ENCODE measurements at places on chromosomes 4 and X. TPM values are rescaled to one million over a fixed set of nuclear protein-coding genes. Genes with fewer than 3 reads are reported as not detected.
A peak's percentile ranks its signal among the peaks of the same experiment; 100 is the strongest.

LRBA gene
- total RNA-seq = 59.2 TPM

SLC25A14 gene
- 11.5 TPM for total RNA-seq

TRO gene
- 3.2 TPM for total RNA-seq

NEUROG2 gene
- total RNA-seq = not detected

CFAP47 gene
- total RNA-seq = not detected

XAGE1B gene
- not detected for total RNA-seq

RHOXF1 gene
- not detected for total RNA-seq

GRCh38 chr4:53494851-53495250 is 96.4 kb downstream of the LNX1 start:
- DNase-seq = no peak
- no peaks in the 10 kb centered on the region for H3K4me1 ChIP-seq
- H3K27ac ChIP-seq = no peak overlapping the region
- no peaks in the 10 kb centered on the region for H3K36me3 ChIP-seq

- peaks cover 54% of the 10 kb centered on the region for H3K27me3 ChIP-seq
- DNase-seq = no peak
- H3K27ac ChIP-seq = no peak overlapping the region
- H3K36me3 ChIP-seq = no peaks in the 10 kb centered on the region
- peaks cover 19% of the 10 kb centered on the region for H3K4me1 ChIP-seq
- peak overlapping the region; percentile 26 for H3K4me3 ChIP-seq
These were observed 2.2 kb downstream of the FAT4 start for GRCh38 chr4:125316791-125317524.

DNA sequence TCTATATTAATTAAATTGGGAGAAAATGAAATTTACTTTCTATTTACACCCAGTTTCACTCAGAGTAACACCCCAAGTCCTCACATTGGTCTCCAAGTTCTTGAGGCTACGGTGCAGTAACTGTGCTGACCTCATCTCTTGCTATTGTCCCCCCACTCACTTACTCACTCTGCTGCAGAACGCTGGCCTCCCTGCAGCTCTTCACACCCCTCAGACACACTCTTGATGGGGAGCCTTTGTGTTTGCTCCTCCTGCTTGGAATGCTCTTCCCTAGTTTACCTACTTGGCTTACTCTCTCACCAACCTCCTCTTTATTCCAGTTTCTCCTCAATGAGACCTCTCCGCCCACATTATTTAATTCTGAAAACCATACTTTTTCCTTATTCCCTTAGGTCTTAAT is 22.2 kb upstream of the SPARCL1 start:
- no peak overlapping the region for H3K27ac ChIP-seq
- H3K27me3 ChIP-seq = peaks cover 12% of the 10 kb centered on the region
- H3K36me3 ChIP-seq = no peaks in the 10 kb centered on the region
- no peak for DNase-seq
- H3K4me3 ChIP-seq = no peak overlapping the region

DNA sequence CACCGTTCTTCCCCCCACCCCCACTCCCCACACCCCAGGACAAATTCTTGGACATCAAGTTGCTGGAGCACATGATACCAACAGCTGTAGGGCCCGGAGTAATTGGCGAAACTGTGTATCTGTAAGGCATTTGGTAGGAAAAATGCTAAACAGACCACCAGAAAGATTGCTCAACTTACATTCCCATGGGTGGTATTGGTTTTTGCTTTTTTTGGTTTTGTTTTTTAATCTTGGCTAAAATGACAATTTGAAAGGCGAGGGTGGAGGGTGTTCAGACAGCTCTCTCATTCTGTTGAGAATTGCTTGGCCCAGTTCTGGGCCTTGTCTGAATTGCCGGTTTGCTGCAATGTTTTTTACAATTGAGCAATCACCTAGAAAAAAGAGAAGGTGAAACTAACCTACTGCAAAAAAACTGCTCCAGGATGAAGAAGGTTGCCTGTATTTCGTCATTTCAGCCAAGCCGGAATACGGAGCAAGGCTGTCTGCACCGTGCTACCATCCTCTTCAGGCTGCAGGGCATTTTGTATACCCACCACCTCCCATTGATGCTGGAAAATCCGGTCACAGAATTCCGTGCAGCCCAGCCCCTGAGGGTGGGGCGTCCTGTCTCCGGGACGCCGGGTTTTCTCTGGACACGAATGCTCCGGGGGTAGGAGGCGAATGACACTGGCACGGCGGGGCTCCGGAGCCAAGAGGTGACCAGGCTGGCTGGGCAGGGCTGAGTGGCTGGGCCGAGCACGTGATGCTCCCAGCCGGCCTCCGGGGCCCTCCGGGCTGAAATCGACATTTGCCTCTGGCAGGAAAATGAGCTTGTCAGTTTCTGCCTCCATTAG is at the start of gene CLCN4:
TSS of gene CLCN4 (plus strand) at position 777 of the 833 bp plus-strand sequence. CDS start 28,058 bp downstream, outside the sequence.
- no peaks in the 10 kb centered on the region for H3K36me3 ChIP-seq
- no peak within 1 kb of the TSS for H3K27ac ChIP-seq

DNA sequence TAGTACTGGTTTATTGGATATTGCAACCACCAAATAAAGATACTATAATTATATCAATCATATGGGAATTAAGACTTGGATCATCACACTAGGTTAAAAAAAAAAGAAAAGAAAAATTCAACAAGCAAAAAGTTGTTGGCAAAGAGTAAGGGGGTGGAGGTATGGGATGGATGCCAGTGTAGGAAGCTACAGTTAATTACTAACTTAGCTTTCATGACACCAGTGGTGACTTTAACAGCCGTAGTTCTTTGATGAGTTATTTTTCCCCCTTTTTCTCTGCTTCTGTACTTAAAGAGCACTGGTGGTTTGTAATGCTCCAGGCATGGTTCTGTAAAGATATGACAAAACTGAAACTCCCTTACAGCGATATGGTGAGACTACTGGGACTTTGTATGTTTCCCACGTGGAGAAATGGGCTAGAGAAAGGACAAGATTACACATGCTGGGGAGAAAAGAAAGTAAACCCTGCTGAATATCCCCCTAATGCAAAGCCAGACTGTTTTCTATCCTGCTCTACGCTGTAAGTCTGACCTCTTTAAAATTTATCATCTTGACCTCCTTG is 210.8 kb downstream of the SPOCK3 start:
- H3K36me3 ChIP-seq = no peaks in the 10 kb centered on the region
- H3K27me3 ChIP-seq = no peaks in the 10 kb centered on the region
- H3K27ac ChIP-seq = no peak overlapping the region
- no peaks in the 10 kb centered on the region for H3K4me1 ChIP-seq

DNA sequence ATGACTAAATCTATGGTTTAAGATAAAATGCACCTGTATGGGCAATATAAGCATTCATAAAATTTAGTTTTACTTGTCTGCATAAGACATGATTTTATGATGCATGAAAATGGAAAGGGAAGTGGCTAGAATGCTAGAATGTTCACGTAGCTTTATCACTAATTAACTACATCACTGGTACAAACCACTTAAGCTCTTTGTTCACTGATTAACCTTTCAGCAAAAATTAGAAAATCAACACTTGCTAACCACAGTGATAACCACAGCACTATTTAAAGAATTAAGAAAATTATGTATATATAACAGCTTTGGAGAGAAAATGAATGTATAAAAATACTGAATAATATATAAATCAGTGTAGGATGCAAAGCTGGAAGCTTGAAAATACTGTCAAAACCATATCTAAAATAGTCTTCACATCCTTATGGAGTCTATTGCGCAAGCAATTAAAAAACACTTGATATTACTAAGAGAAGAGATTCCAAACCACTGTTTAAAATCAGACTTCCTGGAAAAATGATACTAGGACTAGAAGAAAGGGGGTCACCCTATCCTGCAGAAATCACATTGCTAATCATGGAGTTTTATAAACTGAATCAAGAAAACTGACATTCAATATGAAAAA is 51.9 kb downstream of the EFHC2 start:
- no peaks in the 10 kb centered on the region for H3K27me3 ChIP-seq
- DNase-seq = no peak
- H3K4me3 ChIP-seq = no peak overlapping the region
- H3K4me1 ChIP-seq = no peaks in the 10 kb centered on the region
- no peaks in the 10 kb centered on the region for H3K36me3 ChIP-seq

DNA sequence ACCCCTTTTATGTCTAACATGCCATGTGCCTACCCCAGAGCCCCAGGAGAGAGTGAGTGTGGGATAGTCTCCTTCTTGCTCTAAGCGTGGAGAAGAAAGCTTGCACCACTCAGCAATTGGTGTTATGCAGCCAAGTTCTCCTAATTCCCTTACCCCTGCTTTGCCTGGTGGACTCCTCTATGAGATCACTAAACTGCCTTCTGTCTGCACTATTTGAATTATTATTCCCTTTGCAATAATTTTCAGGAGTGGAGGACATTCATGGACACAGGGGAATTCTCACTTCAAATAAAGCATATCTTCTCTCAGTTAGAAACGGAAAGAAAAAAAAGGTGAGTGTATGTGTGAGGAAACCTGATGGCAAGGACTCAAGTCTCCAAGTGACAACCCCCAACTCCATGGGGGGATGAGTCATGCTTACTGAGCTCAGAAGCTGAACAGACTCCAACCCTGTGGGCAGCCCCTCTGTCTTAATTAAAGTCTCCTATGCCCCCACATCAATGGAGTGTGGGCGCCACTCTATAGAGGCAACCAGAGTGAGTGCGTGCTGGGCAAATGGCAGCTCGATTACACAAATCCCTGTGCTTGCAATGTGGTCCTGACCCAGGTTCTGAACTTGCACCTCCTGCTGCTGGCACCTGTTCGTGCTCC is 381.9 kb downstream of the RAB28 start:
- H3K4me3 ChIP-seq = no peak overlapping the region
- no peaks in the 10 kb centered on the region for H3K36me3 ChIP-seq
- no peaks in the 10 kb centered on the region for H3K27me3 ChIP-seq
- no peaks in the 10 kb centered on the region for H3K4me1 ChIP-seq
- no peak for DNase-seq
- H3K27ac ChIP-seq = no peak overlapping the region

- H3K4me3 ChIP-seq = no peak overlapping the region
- H3K4me1 ChIP-seq = peaks cover 22% of the 10 kb centered on the region
- no peak for DNase-seq
- H3K36me3 ChIP-seq = peaks cover 38% of the 10 kb centered on the region
- H3K27me3 ChIP-seq = no peaks in the 10 kb centered on the region
These were observed 11.0 kb downstream of the PGM2 start for GRCh38 chr4:37837446-37837845.

GRCh38 chr4:10577508-10578426 is 106.8 kb downstream of the CLNK start:
- no peak overlapping the region for H3K4me3 ChIP-seq
- no peak for DNase-seq
- no peaks in the 10 kb centered on the region for H3K36me3 ChIP-seq
- peaks cover 10% of the 10 kb centered on the region for H3K4me1 ChIP-seq
- H3K27me3 ChIP-seq = no peaks in the 10 kb centered on the region
- no peak overlapping the region for H3K27ac ChIP-seq

GRCh38 chr4:152672206-152673092 is 7.3 kb downstream of the TMEM154 start:
- no peaks in the 10 kb centered on the region for H3K27me3 ChIP-seq
- peaks cover 15% of the 10 kb centered on the region for H3K36me3 ChIP-seq
- no peak for DNase-seq
- no peak overlapping the region for H3K27ac ChIP-seq

All from activated CD8-positive, alpha-beta memory T cell treated with anti-CD3 and anti-CD28 coated beads, Interleukin-2, amount 10 ng/mL, durations not matched to agents 7 days and 5 days (primary cell).